Fibroblast of upper back skin (primary cell): ENCODE measurements at places on chromosomes 11 and 22.

GRCh38 chr11:6371825-6372224 lies 18.4 kb upstream of the SMPD1 start:
- DNase-seq, result no peak

DNA sequence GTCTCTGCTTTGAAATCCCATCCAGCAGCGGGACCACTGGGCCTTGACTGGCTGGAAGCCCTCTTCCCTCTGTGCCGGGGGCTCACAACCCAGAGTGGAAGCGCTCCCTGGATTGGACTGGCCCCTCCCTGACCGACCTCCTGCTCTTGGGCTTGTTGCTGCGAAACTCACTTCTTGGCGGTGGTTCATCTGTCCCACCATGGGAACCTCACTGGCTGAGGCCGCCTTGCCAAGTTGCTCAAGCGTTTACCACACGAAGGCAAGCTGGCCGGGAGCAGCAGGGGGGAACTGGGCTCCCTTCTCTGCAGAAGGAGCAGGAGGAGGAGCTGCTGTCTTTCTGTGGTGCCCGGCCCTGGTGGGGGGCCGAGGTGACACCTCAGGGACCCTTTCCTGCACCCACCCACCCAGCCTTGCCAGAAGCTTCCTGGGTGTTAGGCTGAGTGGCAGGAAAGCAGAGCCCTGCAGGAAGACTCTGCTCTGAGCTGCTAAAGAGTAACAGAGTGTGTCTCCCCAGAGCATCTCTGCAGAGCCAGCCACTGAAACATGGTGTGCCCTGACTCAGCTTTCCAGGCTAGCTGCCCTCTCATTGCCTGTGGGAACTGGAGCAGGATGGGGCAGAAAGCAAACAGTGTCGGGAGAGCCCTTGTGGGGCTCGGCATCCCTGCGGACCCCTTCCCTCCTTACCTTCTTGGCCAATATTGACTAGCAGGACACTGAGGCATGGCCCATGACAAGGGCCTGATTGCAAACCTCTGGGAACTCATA lies 88.5 kb upstream of the ALX4 start:
- DNase-seq, result no peak

DNA sequence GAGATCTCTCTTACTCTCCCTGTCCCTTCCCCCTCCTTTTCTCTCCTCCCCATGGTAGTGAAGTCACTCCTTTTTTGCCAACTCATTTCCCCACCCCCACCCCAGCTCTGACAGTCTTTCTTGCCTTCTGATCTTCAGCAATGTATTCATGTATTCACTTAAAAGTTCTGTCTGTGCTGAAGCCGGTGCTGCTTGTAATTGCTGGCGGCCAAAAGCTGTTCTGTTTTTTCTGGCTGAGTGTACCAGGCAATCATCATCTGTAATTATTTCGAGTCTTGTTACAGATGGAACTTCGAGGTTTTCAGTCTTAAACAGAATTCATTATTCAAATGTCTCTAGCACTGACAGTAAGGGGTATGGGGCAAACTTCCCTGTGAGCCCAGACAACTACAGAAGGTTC lies 99.5 kb downstream of the SPATA19 start:
- no peak for DNase-seq

GRCh38 chr11:69010361-69010891 lies 2.6 kb downstream of the MRGPRF start:
- DNase-seq, result no peak

DNA sequence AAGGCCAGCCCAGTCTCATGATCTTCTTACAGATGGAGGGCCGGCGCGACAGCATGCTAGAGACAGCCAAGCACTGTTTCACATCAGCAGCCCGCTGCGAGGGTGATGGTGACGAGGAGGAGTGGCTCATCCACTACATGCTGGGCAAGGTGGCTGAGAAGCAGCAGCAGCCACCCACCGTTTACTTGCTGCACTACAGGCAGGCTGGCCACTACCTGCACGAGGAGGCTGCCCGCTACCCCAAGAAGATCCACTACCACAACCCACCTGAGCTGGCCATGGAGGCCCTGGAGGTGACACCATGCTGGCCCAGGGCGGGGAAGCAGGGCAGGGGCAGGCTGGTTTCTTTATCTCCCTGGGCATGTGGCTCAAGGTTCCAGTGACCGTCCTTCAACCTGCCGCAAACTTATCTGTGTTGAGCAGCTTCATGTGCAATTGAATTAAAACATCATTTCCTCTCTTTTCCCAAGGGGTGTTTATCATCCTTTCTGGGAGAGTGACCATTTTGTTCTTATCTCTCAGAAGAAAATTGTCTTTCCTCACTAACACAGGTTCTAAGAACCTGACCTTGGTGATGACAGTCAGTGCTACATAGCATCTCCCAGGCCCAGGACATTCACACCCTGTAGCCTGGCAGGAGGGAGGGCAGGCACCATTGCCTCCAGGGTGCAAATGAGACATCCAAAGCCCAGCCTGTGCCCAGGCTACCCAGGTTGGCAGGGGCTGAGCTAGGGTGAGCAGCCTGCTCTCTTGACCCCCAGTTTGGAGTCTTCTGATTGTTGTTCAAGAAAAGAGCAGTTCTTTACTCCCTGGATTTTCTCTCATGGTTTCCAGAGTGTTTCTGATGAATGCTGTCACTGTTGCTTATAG lies 80.7 kb downstream of the CABIN1 start:
- DNase-seq, result no peak
